ENCODE measurements at places on chromosomes 13 and 19. TPM values are rescaled to one million over a fixed set of nuclear protein-coding genes. Genes with fewer than 3 reads are reported as not detected.

Gene FPR2
- total RNA-seq: not detected

Gene ALKBH7
- total RNA-seq: 37.3 TPM

Gene DPF1
- total RNA-seq: 5.0 TPM

Gene NCAN
- 0.01 TPM for total RNA-seq

Gene CPB2
- not detected for total RNA-seq

Gene DACH1
- total RNA-seq: not detected

Gene DIAPH3
- 7.8 TPM for total RNA-seq

Gene CACNA1A
- 0.03 TPM for total RNA-seq

Gene KIR3DL2
- total RNA-seq: 0.06 TPM

Gene OR7A17
- not detected for total RNA-seq

Gene ZNF557
- 2.9 TPM for total RNA-seq

Gene SERPINE3
- 0.07 TPM for total RNA-seq

Gene ZNF333
- total RNA-seq: 3.4 TPM

Gene CEACAM21
- not detected for total RNA-seq
